ENCODE measurements at places on chromosomes 3 and 15.

DNA sequence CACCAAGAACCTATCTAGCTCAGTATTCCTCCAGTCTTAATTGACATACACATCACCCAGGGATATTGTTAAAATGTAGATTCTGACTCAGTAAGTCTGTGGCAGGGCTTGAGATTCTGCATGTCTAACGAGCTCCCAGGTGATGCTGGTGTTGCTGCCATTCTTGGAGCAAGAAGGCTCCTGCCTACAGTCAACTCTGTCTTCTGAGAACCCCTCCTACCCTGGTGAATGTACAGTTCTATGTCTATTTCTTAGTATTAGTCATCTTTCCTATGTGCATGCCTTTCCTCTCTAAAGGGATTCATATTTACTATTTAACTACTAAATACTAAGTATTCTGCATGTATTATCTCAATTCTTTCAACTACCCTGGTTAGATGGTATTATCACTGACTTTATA, 268.7 kb downstream of the EDEM1 start:
- DNase-seq, result no peak

DNA sequence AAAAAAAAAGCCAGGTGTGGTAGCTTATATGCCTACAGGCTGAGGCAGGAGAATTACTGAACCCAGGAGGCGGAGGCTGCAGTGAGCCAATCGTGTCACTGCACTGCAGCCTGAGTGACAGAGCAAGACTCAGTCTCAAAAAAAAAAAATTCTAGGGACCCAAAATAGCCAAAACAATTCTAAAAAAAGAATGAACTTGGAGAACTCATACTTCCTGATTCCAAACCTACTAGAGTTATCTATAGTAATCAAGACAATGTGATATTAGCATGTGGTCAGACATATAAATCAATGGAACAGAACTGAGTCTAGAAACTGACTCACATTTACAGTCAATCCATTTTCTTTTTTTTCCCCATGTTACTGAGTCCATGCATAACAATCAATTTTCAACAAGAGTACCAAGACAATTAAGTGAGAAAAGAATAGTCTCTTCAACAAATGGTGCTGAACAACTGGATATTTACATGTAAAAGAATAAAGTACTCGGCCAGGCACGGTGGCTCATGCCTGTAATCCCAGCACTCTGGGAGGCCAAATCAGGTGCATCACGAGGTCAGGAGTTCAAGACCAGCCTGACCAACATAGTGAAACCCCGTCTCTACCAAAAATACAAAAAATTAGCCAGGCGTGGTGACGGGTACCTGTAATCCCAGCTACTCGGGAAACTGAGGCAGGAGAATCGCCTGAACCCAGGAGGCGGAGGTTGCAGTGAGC, 11.9 kb downstream of the PRKAR2A start:
- DNase-seq, result no peak

- no peak for DNase-seq
Measured at GRCh38 chr15:74815121-74815934, 2.7 kb downstream of the LMAN1L start.

DNA sequence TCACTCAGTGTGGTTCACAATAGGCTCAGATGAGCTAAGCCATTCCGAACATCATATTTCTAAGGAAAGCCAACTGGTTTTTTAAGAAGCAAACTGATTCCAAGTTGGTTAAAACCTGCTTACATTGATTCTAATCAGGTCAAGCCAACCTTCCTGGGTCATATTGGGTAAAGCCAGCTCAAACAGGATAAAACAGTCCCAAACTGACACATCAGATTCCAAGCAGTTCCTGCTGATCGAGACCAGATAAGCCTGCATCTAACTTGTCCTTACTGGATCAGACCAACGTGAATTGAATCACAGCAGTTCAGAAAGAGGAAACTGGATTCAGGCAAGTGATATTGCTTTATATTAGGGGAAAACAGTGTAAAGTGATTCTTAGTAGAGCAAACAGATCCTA, 18.6 kb upstream of the THSD4 start:
- DNase-seq, result no peak

- DNase-seq, result no peak
Measured at GRCh38 chr3:71987089-71987735, 202.3 kb upstream of the PROK2 start.

DNA sequence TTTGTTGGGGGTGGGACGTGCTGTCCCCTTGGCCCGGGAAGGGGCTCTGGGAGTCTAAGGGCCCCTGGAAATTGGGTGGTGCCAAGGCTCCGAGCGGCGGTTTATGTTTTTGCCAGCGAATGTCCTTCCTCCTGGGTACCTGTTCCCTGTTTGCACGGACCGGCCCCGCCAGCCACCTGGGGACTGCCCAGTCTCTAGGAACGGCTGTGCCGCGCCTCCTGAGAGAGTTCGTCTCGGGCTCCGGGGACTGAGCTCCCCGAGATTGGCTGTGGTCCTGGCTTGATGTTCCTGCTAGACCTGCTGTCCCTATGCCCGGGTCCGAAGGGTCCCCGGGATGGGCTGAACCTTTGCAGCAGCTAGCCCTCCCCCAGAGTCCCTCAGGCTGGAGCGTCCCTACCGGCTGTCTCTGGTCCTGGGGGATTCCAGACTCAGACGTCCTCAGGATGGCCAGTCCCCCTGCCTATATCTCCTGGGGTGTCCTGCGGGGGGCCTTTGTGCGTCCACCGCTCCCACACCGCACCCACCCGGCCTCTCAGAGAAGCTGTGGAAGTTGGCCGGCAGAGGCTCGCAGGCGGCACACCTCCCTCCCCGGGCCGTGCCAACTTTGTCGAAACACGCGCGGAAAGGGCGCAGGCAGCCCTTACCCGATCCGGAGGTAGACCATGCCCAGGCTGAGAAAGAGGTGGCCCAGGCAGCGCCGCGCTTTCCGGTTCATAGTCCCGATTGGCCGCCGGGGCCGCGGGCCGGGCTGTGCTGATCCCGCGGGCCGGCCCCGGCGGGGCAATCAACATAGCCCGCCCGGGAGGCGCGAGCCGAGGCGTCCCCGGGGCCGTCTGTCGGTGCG, 547 bp downstream of the WNT7A start:
- DNase-seq, result no peak

DNA sequence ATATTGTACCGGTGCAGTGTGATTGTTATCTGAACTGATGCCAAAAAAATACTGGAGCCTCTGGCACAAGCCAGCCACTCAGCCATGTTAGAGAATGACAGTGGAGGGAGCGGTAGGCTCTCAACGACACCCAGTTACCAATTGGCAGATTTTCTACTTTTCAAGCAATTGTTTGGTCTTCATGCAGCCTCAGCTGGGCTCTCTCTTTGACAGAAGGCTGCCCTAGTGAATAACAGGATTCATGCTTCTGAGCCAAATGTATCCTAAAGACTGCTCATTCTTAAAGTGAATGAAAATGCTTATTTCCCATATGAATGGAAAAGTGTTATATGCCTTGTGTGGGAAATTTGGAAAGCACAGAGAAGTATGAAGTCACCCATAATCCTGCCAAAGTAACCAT, 261.2 kb upstream of the TRIM42 start:
- DNase-seq, result no peak

DNA sequence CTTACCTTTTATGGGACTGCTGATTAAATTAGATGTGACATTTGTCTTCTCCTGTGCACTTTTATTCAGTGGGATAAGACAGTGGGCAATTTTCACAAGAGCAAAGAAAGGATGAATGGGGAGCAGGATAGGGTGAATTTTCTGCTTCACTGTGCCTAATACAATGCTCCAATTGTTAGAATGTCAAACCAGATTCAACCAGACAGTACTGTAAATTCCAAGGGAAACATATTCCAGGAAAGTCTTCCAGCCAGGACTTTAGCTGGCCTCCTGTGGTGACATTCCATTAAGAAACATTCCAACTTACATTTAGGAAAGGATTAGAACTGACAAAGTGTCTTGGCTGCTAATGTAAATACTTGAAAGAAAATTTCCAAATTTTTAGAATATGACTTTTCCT, 100.1 kb upstream of the PROK2 start:
- DNase-seq, result no peak

DNA sequence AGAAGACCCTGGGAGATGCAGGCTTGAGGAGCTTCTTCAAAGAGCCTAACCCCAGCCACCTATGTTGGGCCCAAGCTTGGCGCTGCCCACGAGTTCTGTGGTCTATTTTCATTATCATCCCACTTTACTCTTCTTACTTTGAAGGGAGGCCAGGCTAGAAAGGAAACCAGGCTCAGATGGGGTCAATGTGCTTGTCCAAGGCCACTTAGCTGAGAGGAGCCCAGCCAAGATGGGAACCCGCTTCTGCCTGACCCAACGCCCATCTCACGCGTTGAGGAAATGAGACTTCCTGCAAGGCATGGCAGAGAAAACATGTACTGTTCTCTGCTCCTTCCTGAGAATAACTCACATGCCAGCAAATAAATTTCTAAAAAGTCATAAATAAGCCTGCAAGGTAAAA, 486.3 kb upstream of the PROK2 start:
- no peak for DNase-seq

DNA sequence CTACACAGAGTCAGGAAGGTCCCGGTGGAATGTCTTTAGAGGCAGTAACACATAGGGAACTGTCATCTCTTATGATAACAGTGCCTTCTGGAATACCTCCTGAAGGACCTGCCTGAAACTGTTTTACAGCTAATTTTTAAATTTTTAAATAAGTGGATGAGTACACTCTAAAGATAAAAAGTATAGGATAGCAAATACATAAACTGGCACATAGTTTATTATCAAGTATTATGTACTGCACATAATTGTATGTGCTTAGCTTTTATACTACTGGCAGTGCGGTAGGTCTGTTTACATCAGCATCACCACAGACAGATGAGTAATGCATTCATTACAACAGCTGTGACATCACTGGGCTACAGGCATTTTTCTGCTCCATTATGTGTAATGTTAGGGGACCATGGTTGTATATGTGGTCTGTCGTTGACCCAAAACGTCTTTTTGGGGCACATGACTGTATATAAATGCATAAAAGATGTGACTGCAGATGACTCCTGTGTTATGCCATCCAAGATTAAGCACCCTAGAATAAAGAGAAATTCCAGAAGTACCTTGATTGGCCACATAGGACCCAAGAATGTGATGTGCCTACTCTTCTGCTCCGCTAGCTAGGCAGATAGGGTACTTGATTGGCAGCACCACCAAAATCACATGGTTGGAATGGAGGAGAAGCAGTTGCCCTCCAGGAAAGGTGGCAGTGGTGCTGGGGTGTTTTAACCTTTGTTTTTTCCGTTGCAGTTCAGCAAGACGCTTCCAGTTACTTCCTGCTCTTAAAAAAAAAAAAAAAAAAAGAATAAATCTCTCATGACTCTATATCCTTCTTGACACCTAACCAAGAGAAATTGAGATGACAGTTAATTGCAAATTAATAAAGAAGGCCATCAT, 3.3 kb downstream of the VPS8 start:
- DNase-seq, result no peak

DNA sequence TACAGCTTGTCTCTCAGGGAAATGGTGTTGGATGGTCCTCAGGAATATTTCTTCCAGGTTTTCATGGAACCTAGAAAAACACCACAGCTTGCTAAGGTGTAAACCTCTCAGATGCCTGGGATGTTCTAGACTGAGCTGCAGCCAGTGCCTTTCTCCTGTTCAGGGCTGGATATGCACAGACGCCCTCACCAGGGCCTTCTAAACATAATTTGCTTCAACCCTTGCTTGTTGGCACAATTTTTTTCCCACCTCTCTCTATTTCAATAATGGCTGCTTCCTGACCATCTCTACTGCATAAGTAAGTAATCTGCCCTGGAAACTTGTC, 28.2 kb downstream of the SIAH2 start:
- DNase-seq, result no peak

DNA sequence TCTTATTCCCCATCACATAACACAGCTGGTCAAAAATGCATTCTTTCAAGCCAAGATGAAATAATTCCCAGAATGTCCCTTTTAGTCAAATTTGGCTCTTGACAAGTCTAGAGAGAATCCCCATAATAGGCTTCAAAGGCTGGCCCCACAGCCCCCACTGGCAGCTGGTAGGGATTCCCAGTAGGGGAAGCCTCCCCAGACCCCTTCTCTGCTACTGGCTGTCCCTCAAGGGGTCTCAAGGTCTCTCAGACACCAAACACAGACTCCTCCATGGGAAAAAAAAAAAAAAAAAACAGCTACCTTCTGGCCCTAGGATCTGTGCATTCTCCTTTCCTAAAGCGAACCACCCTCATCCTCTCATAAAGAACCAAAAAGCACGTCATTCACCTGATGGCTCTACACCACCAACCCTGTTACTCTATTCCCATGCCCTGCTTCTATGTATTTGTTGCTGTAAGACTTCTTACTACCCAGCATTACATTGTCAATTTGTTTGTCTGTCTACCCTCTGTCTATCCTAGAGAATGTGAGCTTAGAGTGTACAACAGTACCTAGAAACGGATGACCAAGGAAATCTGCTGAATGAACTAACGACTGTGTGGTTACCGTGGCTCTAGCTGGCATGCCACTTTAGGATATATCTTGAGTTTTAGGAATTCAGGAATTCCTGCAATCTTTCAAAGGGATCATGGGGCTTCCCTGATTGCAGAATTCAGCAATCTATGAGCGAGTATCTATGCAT, 164.1 kb upstream of the NSMCE3 start:
- no peak for DNase-seq

DNA sequence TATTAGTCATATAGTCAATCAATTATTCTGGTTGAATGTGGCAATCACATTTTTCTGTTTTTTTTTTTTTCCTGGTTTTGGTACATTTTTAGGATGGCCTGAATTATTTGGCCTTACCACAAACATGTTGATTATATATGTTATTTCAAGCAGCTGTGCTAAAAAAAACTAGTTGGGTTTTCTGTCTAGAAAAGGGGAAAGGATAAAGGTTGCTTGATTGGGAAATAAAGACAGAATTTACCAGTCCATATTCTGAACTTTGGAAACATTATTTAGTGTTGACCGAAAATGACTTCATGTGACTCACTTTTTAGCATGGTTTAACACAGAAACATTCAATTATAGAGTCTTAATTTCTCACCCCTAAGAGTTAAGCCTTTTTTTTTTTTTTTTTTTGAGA, 8.1 kb downstream of the MORF4L1 start:
- DNase-seq, result no peak

- DNase-seq, result no peak
Measured at GRCh38 chr15:78739996-78740903, 71.0 kb downstream of the ADAMTS7 start.

DNA sequence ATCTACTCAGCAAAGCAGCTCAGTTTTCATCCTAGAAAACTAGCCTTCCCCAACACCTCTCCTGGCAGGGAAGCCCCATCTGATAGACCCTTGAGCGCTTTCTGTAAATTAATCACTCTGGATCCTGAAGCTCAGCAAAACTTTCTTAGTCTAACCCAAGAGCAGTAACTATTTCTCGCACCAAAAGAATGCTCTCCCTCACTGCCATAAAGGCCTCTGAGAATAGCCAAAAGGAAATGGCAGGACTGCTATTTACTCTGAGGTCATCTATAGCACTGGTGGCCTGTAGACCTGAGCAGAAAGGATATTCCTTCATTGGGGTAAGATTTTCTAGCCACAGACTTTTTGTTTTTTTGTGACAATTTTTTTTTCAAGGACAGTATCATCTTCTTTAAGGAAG, 345.8 kb upstream of the ADAMTS9 start:
- DNase-seq, result no peak

DNA sequence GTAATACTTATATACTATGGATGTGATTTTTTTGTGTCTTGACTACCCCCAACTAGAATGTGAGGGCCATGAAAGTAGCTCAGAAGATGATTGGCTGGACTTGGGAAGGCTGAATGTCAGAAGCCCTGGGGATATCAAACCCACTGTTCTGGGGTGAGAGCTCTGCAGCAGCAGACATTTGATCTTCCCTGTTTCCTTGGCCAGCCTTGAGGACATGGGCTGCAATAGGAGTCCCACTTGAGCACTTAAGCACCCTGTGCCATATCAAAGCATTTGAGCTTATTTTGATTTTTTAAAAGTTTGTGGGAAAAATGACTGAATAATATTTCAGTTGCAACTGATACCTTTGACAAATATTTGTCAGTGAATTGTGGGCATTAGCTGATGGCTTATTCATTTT, 21.7 kb downstream of the GTF2E1 start:
- DNase-seq, result no peak
